ENCODE measurements at places on chromosomes 7 and 10.

DNA sequence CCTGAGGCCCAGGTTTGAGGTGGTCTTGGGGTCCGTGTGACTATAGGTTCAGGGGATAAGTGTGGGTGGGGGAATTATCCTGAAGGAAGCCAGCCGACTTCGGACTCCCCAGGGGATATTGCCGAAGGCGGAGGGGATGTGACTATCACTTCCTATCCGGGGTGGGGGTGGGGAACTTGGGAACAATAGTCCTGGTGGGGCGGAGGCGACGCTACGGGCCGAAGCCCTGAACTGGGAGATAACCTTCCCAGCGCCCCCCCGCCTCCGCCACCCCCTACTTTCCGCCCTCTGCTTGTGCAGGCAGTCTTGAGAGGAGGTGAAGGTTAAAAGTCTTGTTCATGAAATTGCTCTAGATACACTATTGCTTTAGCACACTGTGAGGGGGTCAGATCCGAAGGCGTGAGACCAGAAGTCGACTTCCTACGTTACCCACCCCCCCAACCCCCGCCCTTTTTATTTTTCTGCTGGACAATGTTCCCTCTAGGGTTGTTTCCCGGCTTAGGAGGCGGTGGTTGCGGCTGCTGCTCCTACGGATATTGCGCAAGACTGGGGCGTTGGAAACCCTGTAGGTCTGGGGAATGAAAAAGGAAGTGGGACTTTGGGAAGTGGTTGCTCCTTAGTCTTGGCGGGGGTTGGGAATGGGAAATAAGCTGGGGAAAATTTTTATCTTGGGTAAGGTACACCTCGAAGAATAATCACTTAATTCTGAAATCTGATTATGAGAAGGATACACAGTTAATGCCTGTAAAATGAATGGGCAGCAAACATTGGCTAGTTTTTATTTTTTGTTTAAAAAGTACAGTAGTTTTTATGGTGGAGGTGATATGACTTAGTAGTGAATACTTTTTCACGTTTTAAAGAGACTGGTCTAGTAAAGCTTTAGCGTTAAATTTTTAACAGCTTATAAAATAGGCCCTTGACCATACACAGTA lies 1.5 kb downstream of the PTPN12 start:
- DNase-seq, result peak; percentile 82

GRCh38 chr10:102422545-102423129 lies 2.0 kb downstream of the FBXL15 start:
- peak; percentile 85 for DNase-seq

- DNase-seq, result no peak
Observed at GRCh38 chr7:90586091-90586490, 10.0 kb upstream of the CDK14 start.

DNA sequence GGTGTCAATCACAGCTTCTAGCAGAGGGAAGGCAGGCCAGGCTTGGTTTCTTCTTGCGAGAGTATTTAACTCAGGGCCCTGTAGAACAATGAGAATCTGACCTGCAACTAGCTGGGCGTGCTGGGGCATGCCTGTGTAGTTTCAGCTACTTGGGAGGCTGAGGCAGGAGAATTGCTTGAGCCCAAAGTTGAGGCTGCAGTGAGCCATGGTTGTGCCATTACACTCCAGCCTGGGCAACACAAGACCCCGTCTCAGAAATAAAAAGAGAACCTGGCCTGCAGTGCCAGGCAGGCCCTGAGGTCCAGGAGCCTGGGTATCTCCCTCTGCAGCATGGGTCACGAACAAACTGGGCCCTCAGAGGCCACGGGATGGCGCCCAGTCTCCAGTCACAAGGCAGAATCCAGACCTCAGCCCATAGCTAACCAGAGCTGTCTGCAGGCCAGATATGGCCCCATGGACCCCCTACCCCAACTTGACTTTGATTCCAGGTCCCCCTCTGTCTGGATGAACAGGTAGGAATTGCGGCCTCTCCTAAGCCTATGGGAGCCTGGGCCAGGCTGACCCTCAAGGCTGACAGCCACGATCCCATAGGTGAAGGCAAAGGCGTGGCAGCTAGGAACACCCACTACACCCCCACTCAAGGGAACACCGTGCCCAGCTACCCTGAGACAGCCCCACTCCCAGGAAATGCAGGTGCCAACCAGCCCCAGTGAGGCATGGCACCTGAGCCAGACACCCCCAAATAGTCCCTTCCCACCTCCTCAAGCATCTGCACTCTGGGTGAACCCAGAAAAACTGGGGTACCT lies 102.7 kb upstream of the TNRC18 start:
- DNase-seq, result no peak

DNA sequence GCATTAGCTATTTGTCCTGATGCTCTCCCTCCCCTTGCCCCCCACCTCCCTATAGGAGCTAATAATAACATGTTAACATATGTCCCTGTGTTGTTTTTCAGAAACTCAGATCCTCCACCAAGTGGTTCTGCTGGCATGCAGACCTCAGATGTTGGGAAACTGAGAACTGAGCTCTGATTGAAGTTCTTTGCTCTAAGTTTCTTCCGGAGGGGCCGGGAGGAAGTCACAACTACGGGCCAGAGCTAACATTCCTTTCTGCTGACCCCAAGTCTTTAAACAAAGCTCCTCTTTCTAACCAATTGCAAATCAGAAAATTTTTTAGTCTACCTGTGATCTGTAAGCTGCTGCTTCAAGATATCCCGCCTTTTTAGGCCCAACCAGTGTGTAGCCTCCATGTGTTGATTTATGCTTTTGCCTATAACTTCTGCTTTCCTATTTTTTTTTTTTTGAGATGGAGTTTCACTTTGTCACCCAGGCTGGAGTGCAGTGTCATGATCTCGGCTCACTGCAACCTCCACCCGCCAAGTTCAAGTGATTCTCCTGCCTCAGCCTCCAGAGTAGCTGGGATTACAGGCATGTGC lies 66.6 kb downstream of the LYZL1 start:
- no peak for DNase-seq

DNA sequence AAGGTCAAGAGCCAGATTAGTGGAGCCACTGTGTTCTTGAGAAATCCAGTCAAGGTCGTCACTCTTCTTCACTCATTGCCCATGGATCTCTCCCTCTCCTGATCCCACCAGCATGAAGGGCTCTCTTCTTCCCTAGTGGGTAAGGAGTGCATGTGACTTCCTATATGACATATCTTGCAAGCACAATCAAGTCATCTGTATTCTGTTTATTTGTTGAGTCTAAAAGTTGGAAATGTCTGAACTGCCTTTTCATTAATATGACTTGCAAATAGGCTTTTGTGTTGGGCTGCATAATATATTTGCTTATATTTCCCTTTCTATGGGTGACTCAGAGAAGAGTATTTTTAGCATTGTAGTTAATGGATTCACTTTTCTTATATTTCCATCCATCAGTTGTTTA lies 313.7 kb upstream of the KMT2E start:
- no peak for DNase-seq

- no peak for DNase-seq
Observed at GRCh38 chr7:99730992-99731391, 4.0 kb downstream of the CYP3A7 start.

DNA sequence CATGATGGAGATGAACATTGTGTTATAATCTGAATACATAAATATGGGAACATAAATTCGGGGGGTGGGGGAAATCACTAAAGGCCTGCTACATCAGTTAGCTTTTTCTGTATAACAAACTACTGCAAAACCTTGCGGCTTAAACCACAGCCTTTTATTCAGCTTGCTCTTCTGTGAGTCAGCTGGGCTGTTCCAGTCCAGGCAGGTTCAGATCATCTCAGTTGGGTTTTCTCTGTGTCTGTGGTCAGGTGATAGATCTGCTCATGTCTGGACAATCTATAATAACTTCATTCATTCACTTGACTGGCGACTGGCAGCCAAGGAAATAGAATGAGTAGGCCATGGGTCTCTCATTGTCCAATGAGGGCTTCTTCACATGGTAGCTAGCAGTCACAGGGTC lies 23.5 kb downstream of the HTR7 start:
- DNase-seq, result no peak

DNA sequence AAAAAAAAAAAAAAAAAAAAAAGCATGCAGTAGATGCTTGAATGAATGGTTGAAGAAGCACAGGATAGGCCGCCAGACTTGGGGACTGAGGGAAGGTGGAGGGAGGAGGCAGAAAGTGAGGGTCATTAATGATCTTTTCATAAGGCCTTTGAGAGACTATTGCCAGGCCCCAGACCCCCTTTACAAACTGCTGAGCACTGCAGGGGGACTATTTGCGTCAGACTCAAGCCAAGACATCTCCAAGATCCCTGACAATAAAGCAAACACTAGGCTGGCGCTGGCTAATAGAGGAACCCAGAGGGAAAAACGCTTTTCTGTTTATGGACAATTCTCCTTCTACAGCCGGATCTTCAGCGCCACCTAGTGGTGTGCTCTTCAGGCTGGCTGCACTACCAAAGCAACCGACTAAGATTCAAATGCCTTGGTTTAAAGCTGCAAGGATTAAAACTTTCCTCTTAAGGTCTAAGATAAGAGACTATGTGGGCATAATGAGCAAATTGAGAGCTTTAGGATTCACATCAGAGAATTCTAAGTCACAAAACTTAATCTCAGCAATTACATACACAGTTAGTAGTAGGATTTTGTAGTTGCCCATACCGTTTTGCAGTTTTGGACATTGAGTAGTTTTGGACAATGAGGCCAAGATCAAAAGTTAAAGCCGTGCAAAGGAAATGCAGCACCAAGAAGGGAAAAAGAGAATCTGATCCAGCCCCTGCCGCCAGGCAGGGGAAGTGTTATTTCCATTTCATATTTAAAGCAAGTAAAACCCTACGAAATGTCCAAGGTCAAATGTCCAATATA lies 17.9 kb upstream of the AGK start:
- DNase-seq, result peak; percentile 84

- DNase-seq, result no peak
Observed at GRCh38 chr7:6139189-6139996, 108.2 kb downstream of the ANKRD61 start.

DNA sequence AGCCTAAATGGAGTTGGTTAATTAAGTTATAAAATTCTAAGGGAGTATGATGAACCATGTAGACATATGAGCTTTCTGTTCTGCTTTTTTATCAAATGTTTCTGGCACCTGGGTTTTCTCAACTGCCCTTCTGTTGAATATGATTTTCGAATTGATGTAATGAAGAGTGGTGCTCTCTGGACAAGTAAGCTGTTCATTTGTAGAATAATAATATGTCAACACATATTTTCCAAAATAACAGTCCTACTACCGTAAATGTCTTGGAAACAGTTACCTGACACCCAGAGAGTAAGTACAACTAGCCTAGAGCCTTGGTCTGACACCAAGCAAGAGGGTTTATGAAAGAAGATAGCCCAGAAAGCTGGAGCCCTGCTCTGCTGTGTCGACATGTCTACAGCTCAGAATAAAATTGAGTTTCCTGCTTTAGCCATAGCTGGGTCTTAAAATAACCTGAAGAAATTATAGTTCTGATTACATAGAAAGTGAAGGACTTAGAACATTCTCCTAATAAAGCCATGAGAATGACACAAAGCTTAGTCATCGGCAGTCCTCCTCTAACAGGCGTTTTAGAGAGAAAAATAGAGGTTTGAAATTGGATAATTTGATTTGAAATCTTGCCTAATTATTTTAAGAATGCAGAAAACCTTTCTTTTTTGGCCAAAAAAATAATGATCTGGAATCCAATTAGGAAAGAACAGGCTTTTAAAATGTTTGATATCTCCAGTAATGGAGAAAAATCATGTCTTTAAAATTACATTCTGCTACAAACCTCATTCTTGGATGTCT lies 25.1 kb downstream of the HDAC9 start:
- peak; percentile 50 for DNase-seq

DNA sequence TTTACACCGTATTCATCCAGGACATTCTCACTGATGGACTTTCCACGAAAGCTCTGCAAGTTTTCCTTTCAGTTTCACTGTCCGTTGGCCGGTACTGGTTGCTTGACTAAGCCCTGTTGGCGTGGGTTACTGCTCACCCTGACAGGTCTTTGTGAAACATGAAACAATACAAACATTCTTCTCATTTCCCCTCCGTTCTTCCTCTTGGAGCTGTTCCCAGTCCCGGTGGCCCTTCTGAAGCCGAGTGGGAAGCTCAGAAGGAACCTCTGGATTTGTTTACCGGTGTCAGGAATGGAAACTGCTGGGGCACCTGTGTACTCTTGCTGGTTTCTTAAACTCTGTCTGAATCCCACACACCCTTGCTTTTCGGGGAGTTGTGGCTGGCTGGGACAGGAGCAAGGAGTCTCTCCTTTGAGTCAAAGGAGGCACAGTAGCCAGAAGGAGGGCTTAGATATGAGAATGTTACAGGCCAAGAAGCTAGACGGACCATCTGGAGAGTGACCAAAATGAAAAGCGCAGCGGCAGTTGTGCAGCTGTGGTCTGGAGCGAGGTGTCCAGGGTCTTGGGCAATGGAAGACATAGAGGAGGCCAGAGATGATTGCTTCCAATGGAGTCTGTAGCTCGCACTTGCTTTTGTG lies 45.7 kb downstream of the LYZL2 start:
- DNase-seq, result peak; percentile 74

DNA sequence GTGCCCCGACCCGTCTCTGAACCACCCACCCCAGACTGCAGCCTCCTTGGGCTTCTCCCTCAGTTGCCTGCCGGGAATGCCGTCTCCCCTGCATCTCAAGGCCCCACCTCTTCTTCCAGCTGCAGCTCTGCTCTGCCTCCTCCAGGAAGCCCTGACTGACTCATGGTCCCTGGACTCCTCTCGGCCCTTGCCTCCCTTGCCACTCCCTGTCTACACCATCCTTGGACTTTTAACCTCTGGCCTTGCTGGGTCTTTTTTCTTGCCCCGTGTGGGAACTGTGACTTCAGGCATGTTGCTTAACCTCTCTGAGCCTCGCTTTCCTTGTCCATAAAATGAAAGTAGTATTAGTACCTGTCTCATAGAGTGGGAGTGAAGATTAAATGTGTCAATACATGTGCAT lies 56.3 kb downstream of the C10orf105 start:
- DNase-seq, result no peak

DNA sequence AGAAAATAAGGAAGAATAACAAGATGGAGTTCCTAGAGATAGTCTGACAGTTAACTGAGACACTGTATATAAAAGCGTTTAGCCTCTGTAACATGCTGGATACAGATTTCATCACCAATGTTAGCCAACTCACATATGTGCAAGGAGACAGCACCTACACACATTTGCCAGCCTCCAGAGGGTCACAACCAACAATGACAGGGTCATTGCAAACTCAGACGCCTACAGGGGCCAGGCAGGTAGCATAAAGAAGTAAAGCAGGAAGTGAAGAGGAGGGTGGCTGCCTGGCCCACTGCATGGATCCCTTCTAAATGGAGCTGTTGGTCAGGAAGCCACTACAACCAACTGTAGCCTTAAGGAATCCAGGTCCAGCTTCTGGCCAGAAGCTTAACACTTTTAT lies 50.4 kb downstream of the NRAP start:
- DNase-seq, result no peak

DNA sequence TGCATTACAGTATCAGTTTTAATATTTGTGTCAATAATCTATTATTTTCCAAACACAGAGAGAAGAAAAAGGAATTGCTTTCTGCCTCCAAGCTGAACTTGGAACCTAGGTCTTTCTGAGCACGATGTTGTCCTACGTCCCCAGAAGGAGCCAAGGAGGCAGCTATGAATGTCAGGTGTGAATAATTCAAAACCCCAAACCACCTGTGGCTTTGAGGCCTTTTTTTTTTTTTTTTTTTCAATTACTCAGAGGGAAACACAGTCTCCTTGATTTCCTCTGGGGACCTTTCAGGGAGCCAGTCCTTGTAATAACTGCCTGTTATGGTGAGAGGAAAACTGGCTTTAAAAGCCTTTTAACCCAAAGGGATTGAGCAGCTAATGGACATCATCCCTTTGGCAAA lies 8.3 kb downstream of the GPR85 start:
- DNase-seq, result no peak

All from AG20443 (cell line).